ENCODE measurements at places on chromosomes 11 and 22.
A peak's percentile ranks its signal among the peaks of the same experiment; 100 is the strongest.

GRCh38 chr11:12288931-12289666 is 88.3 kb upstream of the PARVA start:
- DNase-seq, result no peak

DNA sequence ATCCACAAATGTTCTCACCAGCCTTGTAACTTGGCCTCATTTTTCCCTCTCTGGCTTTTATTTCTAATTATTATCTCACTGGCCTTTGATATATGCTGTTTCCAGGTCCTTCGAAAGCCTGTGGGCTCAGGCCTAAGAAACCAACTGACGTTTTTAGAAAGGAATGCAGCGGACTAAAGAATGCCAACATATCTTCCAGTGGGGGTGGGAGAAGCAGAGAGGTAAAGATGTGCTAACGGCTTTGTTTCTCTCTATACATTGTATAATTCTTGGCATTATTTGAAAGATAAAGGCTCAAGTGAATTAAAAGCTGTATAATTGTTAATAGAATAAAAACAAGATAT is 28.2 kb downstream of the OR6Q1 start:
- DNase-seq, result no peak

GRCh38 chr11:64436000-64436399 is 77.0 kb downstream of the RPS6KA4 start:
- DNase-seq, result peak; percentile 82

DNA sequence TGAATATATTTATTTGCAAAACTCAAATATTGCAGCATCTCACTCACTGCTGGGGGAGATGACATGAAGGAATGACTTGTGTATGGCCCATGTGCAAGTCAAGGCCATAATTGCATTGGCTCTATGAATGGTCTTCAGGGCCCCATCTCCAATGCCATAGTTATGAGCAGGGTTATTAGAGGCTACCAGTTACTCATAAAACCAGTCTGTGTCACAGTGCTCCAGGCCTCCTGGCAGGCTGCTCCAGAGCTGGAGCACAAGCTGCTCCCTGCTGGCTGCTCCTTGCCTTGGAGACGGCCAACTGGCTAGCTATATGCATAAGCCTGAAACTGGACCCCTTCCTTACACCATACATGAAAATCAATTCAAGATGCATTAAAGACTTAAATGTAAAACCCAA is 145.7 kb downstream of the TRPC6 start:
- DNase-seq, result no peak

DNA sequence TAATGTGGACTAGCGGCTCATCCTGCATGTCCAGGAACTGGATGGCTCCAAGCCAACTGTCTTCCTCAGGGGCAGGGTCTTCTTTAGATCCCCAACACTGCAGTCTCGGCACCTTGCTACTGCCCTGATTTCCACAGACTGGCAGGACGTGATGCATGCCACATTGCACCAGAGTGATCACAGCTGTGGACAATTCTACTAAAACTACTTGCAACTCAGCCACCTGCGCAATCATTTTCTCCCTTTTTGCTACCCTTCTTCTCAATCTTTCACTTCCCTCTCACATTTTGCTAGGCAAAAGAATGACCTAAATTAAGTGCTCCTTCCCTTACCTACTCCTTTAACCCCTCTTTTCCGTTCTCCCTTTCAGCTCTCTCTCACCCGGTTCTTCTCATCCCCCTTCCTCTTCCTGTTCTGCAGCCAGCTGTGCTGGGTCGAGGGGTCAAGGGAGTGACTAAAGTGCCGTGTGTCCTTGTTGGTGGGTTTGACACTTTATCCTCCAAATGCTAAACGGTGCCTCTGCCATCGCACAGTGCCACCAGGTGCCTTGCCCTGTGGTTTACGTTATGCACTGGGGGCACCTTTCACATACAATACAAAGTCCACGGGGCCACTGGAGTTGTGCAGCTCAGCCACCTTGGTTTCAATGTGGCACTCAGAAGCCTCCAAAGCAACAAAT is 11.5 kb upstream of the PEX26 start:
- DNase-seq, result no peak

- DNase-seq, result peak; percentile 85
Measured at GRCh38 chr22:35315855-35316745, 16.4 kb downstream of the TOM1 start.

DNA sequence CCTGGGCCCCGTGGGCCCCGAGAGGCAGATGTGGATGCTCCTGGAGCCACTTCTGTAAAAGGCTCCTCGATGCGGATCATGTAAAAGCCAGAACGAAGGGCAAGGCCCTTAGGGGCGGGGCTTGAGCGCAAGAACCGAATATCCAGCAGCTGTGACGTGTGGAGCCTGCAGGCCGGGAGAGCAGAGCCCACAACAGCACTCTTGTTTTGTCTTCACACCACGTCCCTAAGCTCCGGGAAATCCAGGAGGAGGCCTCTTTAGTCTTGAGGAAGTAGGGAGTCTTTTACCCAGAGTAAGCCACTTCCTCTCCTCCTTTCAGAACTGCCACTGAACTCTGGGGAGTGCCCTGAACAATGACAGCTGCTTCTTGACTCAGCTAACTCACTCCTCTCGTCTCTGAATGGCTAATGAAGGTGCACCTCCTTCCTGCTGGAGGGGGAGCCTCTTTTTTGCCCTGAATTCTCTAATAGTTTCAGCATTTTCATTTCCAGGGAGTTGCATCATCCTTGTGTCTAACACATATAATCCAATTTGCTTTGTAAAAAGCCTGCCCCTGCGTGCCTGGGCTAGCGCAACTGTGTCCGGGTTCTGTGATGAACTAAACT is 12.5 kb downstream of the L3MBTL2 start:
- peak; percentile 62 for DNase-seq

GRCh38 chr11:82303671-82304070 is 430.0 kb downstream of the FAM181B start:
- no peak for DNase-seq

Measured in NCI-H1105 (cell line).